RPMI7951 (cell line): ENCODE measurements at places on chromosomes 11 and 22. TPM values are rescaled to one million over a fixed set of nuclear protein-coding genes. Genes with fewer than 3 reads are reported as not detected.

Gene TAF6L
- total RNA-seq = 15.1 and 18.1 TPM in 2 replicates

Gene SCGB1A1
- not detected in 2 replicates for total RNA-seq

Gene BTG4
- total RNA-seq = 0.78 TPM in 1 of 2 replicates, not detected in the other

Gene C11orf87
- not detected in 2 replicates for total RNA-seq

Gene TSPAN18
- total RNA-seq = 0.96 and 2.1 TPM in 2 replicates

Gene PPFIBP2
- 1.3 and 6.5 TPM in 2 replicates for total RNA-seq

Gene FGF4
- not detected in 2 replicates for total RNA-seq

- no peak for DNase-seq
Measured at GRCh38 chr22:35846804-35847203, 129.1 kb downstream of the APOL5 start.

DNA sequence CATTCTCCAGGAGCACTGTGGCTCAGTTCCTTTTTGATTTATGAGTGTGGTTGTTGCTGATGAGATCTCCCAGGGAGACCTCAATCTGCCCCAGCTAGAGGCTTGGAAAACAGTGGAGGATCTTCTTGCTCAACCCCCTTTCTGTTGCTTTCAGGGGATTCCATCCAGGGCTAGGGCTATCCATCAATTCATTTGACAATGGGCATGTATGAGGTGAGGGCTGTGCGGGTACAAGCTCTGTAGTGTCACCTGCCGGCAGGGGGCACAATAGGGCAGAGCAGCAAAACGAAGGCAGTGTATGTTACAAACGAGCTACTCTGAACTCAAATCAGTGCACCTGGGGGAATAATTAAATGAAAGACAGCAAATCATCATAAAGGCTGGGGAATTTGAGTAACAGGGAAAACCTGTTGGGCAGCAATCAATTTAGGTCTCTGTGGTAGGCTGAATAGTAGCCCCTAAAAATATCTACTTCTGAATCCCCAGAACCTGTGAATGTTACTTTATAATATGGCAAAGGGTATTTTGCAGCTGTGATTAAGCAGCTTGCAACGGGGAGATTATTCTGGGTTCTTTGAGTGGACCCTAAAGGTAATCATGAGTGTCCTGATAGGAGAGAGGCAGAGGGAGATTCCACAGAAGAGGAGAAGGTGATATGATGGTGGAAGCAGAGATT lies 170.3 kb upstream of the ZBED5 start:
- DNase-seq = peak; percentile 47

DNA sequence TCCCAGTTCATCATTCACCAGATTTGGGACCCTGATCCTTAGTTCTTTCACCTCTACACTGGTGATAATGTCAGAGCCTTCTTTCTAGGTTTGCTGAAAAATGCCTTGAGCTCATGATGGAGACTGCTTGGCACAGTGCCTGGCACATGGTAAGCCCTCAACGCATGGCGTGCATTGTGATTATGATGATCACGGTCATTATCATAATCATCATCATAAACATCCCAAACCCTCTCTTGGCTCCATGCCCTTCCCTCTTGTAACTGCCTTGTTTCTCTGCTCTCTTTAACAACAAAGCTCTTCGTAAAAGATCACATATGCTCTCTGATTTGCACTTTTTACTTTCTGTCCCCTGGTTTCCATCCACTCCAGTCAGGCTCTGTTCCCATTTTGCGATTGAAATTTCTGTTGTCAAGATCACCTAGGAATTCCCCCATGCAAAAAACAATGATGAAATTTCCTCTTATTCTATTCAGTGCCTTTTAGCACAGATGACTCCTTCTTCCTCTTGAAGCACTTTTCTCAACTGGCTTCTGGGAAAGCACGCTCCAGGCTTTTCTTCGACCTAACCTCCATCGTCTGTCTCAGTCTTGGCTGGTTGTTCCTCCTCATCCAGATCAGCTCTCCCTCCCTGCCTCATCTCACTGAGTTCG lies 479.1 kb downstream of the OPCML start:
- no peak for DNase-seq

- DNase-seq = no peak
Measured at GRCh38 chr22:41931701-41932269, 5.2 kb upstream of the TNFRSF13C start.

DNA sequence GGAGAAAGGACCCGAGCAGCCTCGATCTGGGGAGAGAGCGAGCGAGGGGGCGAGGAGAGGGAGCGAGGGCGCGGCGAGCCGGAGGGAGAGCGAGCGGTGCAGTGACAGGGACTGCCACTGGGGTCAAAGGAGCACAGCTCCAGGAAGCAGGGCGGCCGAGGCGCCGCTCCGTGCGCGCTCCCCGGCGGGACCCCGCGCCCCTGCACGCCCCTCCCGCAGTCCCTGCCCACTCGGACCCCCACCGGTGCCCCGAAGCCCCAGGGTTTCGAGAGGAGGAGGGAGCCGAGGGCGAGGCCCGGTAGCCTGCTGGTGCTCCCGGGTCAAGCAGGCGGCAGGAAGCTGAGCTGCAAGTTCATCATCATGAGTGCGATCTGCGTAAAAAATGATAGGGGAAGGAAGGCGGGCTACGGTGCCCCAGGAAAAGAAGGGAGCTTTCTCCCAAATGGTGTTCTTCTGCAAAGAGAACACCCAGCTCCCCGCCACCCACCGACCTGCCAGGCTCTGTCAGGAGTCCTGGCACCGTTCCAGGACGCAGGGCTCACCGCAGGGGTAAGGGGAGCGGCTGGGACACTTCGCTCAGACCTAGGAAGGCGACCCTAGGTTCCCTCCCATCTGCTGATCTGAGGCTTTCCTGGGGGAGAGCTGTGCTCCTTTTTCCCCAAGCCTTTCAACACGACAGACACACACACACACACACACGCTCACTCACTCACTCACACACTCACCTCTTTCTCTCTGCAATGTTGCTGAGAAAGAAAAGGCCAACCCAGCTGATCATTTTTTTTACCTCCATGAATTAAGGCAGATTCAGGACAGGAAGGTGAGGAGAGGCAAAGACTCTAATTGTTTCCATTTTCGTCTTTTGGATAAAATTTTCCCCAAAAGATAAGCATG lies at the start of gene MPPED2:
TSS of gene MPPED2 (minus strand) at position 103 of the 894 bp plus-strand sequence. CDS start 5,980 bp downstream, outside the sequence.
- no peak for DNase-seq

- DNase-seq = peak; percentile 73
Measured at GRCh38 chr11:69939551-69940245, 120.5 kb upstream of the FGF3 start.

DNA sequence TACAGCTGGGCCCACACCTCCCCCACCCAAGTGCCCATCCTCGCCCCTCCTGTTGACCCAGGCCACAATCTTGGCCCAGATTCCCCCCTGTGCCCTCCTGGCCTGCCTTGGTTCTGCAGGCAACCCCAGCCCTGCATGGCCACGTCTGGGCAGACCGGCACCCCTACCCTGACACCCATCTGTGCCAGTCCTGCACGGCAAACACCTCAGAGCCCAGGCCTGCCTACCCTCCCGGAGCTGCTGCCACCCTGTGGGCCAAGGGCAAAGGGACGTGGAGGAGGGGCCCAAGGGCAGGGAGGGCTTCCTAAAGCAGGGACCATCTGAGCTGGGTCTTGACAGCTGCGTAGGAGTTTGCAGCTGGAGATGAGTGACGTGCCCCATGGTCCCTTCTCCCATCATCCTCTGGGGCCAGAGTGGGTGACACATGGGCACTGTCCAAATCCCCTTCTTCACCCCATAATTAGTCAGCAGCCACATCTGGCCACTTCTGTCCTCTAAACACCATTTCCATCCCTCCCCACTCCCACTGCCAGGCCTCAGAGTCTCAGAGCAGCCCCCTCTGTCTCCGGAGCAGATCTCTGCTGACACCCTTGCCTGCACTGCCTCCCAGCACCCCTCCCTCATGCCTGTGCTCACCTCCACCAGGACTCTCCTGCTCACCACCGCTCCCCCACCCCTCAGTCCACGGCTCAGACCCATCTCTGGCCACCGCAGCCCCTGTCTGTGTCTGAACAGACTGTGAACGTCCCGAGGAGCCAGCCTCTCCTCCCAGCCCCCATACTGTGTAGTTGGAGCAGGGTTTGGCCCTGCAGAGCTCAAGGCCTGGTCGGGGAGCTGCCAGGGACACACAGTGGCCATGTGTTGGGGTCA lies 35.6 kb upstream of the PPARA start:
- DNase-seq = no peak

DNA sequence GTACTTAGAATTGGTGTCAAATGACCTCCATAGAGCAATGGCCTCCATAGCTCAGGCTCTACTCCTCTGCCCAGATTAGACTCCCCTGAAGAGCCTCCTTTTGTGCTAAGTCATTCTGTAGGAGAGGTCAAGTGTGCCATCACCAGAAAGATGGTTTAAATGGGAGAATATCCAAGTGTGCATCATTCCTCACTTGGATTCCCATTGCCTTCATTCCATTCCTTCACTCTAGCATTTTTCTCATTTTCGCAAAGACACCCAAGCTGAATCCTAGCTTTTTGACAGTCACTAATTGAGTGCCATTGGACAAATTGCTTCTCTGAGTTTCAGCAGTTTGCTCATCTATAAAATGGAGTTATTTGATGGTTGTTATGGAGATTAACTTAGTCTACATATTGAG lies 16.9 kb downstream of the CLMP start:
- DNase-seq = no peak

GRCh38 chr11:61121192-61121831 lies 19.0 kb downstream of the CD5 start:
- DNase-seq = no peak

GRCh38 chr11:44839458-44840084 lies 111.1 kb downstream of the TP53I11 start:
- DNase-seq = no peak

GRCh38 chr11:121552154-121552553 lies 99.4 kb upstream of the SORL1-AS1 start:
- DNase-seq = no peak

GRCh38 chr11:120061036-120061760 lies 76.7 kb downstream of the TRIM29 start:
- peak; percentile 67 for DNase-seq
